ENCODE measurements at places on chromosomes 6 and 20.

- DNase-seq: no peak
Measured at GRCh38 chr6:31534521-31535040, 5.8 kb downstream of the MCCD1 start.

- no peak for DNase-seq
Measured at GRCh38 chr20:22577515-22578220, 6.7 kb downstream of the FOXA2 start.

- DNase-seq: no peak
Measured at GRCh38 chr6:25902071-25902470, 28.0 kb upstream of the SLC17A3 start.

DNA sequence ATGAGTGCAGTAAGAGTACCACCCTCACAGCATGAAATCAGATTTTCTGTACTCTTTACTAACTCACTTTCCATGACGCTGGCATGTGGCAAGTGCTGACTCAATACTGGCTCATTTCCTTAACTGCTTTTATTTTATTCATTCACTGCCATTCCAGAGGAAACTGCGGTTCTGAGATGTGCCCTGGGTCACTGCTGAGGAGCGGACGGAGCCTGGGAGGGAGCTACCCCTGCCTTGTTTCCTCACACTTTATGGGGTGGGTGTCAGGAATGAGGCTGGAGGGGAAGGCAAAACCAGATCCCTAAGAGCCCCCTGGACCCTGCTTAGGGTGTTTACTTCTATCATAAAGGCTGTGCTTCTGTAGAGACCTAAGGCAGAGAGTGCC is 14.4 kb downstream of the NT5E start:
- peak; percentile 93 for DNase-seq

- DNase-seq: peak; percentile 50
Measured at GRCh38 chr6:79777713-79778579, 146.8 kb downstream of the SH3BGRL2 start.
